ENCODE measurements at places on chromosomes 13 and 19.

DNA sequence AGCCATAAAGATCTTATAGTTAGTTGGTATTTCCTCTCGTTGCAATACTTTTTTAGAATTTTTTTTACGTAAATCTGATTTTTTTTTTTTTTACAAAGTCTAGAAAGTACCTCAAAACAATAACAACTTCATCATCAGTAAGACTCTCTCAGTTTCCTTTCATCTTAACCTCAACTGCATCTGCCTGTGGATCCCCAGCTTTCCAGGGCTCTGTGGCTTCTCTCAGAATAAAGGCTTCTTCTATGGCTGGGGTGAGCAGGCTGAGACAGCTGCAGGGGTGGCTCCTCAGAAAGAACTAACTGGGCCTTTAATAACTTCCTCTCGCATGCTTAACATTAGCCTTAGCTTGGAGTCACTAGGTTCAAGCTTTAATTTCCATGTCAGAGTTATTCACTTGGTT lies 4.2 kb downstream of the ZNF506 start:
- DNase-seq, result no peak

GRCh38 chr13:98961503-98962105 lies 16.3 kb downstream of the DOCK9 start:
- DNase-seq, result no peak

DNA sequence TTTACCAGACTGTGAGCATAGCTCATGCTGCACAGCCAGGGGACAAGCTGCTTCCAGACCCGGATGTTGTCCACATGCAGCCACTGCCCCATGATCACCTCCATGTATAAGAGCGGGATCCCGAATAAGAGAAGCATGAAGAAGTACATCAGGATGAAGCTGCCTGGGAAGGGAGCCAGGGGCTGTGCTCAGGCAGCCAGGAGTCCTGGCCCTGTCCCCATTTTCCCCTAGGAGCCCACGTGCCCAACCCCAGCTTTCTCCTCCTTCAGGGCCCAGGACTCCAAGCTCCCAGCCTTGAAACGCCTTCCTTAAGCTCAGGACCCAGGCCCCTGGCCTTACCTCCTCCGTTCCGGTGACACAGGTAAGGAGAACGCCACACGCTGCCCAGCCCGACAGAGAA lies 69.3 kb downstream of the SLC6A16 start:
- DNase-seq, result no peak

GRCh38 chr13:110414283-110414682 lies 107.2 kb downstream of the COL4A2 start:
- DNase-seq, result no peak

GRCh38 chr13:91546900-91547299 lies 148.5 kb downstream of the GPC5 start:
- DNase-seq, result no peak

DNA sequence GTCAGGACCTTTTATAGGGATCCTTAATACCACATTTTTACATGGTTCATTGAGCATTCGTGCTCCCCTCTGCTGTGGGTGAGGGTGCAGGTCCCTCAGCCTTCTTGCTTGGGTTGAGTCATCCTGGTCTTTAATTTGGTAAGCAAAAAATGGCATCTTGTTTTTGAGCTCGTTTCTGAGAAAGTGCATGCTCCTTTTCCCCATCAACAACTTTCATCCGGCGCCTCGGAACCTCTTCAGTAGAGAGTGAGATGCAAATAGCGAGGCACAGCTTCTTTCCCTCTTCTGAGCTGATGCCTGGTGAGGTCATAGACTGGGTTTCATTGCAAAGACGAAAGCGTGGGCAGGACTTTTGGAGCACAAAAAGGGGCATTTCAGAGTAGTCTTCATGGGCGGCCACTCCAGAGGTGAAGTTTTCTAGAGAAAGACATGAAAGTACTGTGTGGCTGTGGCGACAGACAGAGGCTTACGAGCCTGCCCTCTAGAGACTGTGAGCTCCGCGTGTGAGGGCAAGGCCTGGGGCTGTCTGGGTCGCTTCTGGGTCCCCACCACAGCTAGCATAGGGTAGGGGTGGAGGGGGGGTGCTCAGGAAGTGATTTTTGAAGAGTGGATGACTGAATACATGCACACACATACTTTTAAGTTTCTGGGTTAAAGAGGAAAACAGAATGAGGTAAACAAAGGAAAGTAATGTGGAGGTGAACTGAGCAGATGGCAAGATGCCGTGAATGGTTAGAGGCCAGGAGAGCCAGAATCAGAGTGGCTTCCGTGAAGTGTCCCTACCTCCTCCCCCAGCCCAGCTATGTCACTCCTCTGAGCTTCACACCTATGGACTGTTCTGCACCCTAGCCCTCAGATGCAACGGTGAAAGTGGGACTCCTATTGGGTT lies 44.3 kb downstream of the BBC3 start:
- no peak for DNase-seq

GRCh38 chr13:62781866-62782265 lies 1366.2 kb upstream of the PCDH20 start:
- no peak for DNase-seq

All from DMS 273 treated with DMSO at 0.1 percent for 48 hours (cell line).